Activated naive CD8-positive, alpha-beta T cell treated with anti-CD3 and anti-CD28 coated beads for 36 hours (primary cell): ENCODE measurements at places on chromosomes 16 and 17. TPM values are rescaled to one million over a fixed set of nuclear protein-coding genes. Genes with fewer than 3 reads are reported as not detected.

GRCh38 chr16:25109643-25110042, 1.9 kb upstream of the LCMT1 start:
- no peak for DNase-seq

GRCh38 chr17:80815151-80815681, 176.4 kb upstream of the CHMP6 start:
- no peak for DNase-seq

DNA sequence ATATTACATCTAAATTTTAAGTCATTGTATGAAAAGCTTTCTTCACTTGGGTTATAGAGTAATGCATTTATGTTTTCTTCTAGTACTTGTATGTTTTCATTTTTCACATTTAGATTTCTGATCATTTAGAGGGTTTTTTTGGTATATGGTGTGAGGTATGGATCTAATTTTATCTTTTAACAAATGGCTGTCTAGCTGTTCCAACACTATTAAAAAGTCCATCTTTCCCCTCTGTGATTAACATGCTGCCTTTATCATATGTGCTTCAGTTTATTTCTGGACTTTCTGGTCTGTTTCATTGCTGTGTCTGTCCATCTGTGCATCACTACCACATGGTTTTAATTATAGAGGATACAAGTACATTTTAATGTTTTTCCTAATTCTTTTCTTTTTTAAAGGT, 163.8 kb downstream of the MYO1D start:
- DNase-seq: no peak

GRCh38 chr17:48550502-48551213, 5.7 kb upstream of the HOXB2 start:
- no peak for DNase-seq

- DNase-seq: no peak
Observed at GRCh38 chr16:62077998-62078397, 41.8 kb upstream of the CDH8 start.

- DNase-seq: no peak
Observed at GRCh38 chr17:41494524-41494923, 4.8 kb upstream of the KRT36 start.

DNA sequence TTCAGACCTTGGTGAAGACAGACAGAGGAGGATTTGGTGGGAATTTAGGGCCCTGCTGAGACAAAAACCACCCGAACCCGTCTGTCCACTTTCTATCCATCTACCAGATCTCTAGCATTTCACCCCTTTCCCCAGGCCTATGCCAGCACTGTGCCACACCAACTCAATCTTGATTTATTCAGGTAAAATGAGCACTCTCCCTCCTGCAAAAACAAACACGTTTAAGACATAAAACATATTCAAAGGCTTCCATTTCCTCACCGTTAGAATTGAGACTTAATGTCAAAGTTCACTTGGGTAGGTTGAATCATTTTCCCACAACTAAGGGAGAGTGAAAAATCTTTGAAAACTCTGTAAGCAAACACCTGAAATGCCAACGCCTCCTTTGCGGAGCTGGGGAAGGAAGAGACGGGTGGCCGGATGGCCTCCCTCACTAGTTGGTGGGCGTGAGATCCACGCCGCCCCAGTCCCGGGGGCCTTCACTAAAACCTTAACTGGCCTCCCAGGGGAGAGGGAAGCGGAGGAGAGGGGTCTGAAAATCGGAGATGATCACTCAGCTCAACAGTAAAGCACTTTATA, 862 bp downstream of the DCAKD start:
- DNase-seq: peak; percentile 56

MRPL58 gene
- total RNA-seq: 69.0 TPM
